ENCODE measurements at places on chromosomes 16 and 17.
A peak's percentile ranks its signal among the peaks of the same experiment; 100 is the strongest.

DNA sequence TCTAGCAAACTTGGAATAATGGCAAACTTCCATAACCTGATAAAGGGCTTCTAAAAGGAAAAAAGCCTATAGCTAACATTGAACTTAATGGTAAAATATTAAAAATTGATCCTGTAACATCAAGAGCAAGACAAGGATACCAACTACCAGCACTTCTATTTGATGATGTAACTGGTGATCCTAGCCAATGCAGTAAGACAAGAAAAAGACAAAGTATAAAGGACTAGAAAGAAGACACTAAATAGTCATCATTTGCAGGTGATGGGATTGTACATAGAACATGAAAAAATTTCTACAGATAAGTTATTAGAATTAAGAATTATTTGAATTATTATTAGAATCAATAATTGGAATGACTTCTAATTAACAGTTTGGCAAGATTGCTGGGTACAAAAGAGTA, 37.0 kb downstream of the B9D1 start:
- DNase-seq, result no peak

DNA sequence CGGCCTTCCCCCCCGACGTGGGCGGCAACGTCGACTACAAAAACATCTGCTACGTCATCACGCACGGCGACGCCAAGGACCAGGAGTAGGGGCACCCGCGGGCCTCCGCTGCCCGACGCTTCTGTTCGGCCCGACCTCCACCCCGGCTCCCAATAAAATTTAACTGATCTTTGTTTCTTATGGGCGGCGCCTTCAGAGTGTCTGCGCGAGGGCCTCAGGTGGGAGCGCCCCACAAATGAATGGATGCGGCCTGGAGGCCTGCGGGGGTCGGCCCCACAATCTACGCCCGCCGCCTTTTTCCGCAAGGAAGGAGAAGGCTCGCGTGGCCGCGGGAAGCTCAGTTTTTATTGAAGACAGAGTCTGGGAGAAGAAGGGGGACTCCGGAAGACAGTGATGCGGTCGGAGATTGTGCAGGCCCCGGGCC, 3.2 kb downstream of the MYL11 start:
- DNase-seq, result peak; percentile 95

GRCh38 chr16:15427648-15428239, 6.6 kb upstream of the BMERB1 start:
- peak; percentile 87 for DNase-seq

GRCh38 chr16:30581457-30581856, 4.0 kb downstream of the ZNF785 start:
- no peak for DNase-seq

GRCh38 chr17:75295201-75296158, 6.2 kb upstream of the SLC25A19 start:
- DNase-seq, result no peak
